CD4-positive, alpha-beta T cell treated with Interferon gamma for 1 hour (primary cell): ENCODE measurements at places on chromosomes 2 and 18.

GRCh38 chr2:225207043-225207442 lies 164.8 kb upstream of the DOCK10 start:
- no peak for DNase-seq

- no peak for DNase-seq
These were observed 59.9 kb upstream of the POU3F3 start for GRCh38 chr2:104793966-104794365.

GRCh38 chr2:18740474-18740881 lies 151.1 kb upstream of the NT5C1B start:
- no peak for DNase-seq

DNA sequence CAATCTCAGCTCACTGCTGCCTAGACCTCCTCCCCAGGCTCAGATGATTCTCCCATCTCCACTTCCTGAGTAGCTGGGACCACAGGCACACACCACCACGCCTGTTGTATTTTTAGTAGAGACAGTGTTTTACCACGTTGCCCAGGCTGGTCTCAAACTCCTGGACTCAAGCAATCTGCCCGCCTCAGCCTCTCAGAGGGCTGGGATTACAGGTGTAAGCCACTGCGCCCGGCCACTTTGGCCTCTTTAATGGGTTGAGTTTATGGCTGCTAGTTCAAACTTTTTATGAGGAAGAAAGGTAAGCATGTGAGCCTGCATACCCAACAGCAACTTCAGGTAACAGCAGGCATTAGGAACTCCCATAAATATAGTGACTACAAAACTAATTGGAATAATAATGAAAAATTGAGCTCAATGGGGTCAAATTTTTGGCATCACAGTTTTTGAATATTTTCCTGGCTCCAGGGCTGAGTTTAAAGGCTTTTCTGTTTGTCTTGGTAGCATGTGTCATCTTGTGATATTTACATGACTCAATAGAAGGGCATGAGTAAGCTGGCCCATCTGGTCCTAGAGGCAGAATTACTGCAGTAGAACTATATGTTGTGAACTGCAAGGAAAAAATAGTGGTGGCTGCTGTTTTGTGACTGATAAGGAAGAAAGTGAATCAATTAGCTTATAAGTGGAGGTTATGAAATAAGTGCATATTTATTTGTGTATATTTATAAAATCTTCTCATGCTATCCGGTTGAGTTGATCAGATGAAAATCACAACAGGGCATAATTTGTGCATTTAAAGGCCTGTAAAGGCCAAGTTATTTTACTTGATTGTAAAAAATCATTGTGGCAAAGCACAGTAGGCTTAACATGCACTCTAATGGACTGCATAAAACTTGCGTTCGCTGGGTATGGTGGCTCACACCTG lies 24.8 kb downstream of the GALM start:
- no peak for DNase-seq

- no peak for DNase-seq
These were observed 132.8 kb upstream of the TTC39C start for GRCh38 chr18:23881778-23882177.

DNA sequence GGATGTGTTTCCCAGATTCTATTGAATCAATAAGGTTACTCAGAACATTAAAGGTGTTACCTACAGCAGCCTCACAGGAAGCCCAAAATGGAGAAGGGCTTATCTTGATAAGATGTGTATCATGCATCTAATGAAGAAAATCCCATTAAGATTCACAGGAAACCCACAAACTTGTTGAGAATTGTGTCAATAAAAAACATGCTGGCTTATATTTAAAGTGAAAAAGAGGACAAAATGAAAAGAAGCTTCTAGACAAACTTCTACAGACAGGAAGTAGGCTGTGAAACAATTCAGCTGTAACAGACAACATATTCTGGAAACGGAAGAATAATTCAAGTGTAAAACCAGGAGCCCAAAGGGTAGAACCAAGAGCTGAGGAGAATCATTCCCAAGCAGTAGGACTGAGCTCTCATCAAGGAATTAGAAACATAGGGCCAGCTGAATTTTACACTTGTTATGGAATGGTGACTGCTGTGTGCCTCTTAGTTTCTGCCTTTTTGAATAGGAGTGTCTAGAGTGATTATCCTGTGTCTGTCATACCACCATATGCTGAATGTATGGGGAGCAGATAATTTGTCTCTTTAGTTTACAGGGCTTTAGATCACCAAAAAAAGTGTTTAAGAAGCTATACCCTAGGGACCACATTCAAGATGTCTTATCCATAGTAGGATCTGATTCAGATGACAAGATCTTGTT lies 9.6 kb downstream of the IMMT start:
- no peak for DNase-seq

DNA sequence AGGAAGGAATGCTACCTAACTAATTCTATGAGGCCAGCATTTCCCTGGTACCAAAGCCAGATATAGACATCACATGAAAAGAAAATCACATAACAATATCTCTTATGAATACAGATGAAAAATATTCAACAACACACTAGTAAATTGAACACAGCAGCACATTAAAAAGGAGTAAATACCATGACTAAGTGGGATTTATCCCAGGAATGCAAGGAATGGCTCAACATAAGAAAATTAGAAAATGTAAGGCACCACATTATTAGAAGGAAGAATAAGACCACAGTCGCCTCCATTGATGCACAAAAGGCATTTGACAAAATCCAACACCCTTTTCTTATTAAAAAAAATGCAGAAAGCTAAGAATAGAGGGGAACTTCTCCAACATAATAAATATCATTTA lies 133.9 kb downstream of the TTC32 start:
- DNase-seq: no peak

- DNase-seq: no peak
These were observed 73.7 kb downstream of the PXDN start for GRCh38 chr2:1670636-1671035.
